ENCODE measurements at places on chromosomes 3 and 15. TPM values are rescaled to one million over a fixed set of nuclear protein-coding genes. Genes with fewer than 3 reads are reported as not detected.

The ADAMTS7 gene
- total RNA-seq: 9.6 TPM

The SKOR1 gene
- total RNA-seq: 0.21 TPM

The LYZL4 gene
- total RNA-seq: not detected

GRCh38 chr15:24916305-24917009, 38.3 kb upstream of the SNRPN start:
- no peak for DNase-seq

DNA sequence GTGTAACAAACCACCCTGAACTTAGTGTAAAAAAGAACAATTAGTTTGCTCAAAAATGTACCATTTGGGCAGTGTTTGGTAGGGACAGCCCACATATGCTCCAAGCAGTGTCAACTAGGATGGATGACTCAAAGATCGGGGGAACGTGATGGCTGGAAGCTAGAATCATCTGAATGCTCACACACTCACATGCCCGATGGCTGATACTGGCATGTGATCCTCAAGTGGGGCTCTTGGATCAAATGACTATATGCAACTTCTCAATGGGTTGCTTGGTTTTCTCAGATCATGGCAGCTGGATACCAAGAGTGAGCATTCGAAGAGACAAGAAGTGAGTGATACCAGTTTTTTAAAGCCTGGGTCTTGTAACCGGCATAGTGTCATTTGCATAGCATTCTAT, 335.9 kb upstream of the KCNMB2 start:
- DNase-seq: no peak

- DNase-seq: no peak
These were observed 17.4 kb downstream of the PLXNB1 start for GRCh38 chr3:48412375-48413001.

GRCh38 chr3:81531846-81532245, 229.6 kb downstream of the GBE1 start:
- DNase-seq: no peak

GRCh38 chr3:12643010-12643380, 20.9 kb downstream of the RAF1 start:
- no peak for DNase-seq

DNA sequence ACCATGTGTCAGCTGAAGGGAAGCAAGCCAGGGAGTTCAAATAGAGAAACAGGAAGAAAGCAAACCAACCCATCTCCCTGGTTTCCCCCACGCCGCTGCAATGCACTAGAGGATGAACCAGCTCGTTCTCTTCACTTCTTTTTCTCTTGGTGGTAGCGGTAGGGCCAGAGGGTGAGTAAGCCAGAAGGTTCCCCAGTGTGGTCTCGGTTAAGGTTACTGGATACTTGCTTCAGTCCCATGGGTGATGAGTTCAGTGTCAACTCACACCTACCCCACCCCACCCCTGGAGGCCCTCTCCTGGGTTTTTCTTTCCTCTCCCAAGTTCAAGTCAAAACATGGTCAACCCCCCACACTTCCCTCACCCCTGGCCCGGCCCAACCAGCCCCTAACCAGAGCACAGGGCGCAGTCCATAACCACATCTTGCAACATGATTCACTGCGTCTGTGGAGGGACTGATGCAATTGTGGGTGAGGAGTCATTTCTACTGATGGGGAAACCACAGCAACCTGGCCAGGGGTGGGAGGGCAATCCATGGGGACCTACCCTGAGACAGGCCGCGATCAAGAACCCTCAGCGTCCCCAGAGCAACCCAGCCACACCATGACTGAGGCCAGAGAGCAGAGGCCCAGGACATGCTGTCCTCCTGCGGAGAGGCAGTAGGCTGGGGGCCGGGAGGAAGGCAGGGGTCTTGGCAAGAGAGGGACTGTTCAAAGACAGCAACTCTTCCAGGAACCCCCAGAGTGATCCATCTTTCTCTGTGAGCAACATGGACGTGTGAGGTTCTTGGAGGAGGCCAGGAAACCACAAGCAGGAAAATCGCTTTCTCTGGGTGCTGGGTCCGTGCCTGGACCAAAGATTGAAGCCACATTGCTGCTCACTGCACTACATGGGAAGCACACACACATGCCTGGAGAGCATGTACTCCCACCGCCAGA, 276.6 kb downstream of the UACA start:
- no peak for DNase-seq

Measured in urinary bladder (tissue), 4 donors.